Right cardiac atrium (tissue), 5 donors: ENCODE measurements at places on chromosomes 6 and 20. TPM values are rescaled to one million over a fixed set of nuclear protein-coding genes. Genes with fewer than 3 reads are reported as not detected.

DNA sequence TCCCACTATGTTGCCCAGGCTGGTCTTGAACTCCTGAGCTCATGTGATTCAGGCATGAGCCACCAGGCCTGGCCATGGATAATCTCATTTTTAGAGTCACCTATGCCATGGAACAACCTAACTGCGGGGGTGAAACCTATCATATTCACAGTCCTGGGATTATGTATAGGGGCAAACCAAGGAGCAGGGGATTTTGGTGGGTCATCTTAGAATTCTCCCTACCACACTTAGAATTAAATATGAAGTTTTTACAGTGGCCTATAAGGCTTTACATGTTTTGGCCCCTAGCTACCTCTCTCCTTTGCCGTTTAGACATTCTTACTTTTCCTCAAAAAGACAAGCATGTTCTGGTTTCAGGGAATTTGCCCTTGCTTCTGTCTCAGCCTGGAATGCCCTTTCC lies 20.6 kb upstream of the VEGFA start:
- peak; percentile 4 for DNase-seq

GRCh38 chr6:24543683-24544082 lies 48.9 kb downstream of the ALDH5A1 start:
- DNase-seq: no peak

DNA sequence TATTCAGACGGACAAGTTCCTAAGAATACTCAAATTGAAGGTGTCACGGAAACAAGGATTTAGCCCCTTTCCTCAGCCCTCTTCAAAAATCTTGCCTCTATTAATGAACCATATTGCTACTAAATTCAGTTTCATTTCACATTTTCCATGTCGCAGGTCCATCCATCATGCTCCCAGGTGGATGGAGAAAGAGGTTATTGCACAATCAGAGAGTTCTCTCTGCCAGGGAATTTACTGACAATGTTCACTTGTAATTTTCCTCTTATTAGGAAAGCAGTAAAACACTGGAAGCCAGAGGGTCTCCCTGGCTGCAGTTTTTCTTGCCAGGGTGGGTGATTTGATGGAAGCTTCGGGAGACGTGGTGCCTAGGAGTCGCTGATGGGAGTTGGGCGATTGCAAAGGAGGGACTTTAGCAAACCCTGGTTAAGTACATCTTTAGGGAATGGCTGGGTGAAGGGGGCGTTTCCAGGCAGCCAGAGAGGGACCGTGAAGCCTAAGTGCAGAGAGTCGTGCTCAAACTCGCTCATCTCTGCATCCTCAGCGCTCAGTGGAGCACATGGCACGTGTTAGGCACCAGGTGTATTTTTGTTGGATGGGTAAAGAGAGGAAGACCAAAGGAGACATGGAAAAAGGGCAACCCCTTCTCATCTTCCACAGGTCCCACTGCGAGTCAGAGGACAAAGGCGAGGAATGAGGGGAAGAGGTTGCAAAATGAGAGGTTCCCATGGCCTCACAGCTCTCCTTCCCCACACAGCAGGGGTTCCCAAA lies 321.9 kb upstream of the CDH4 start:
- DNase-seq: no peak

- no peak for DNase-seq
These were observed 95.5 kb downstream of the ALDH8A1 start for GRCh38 chr6:134854366-134854765.

DNA sequence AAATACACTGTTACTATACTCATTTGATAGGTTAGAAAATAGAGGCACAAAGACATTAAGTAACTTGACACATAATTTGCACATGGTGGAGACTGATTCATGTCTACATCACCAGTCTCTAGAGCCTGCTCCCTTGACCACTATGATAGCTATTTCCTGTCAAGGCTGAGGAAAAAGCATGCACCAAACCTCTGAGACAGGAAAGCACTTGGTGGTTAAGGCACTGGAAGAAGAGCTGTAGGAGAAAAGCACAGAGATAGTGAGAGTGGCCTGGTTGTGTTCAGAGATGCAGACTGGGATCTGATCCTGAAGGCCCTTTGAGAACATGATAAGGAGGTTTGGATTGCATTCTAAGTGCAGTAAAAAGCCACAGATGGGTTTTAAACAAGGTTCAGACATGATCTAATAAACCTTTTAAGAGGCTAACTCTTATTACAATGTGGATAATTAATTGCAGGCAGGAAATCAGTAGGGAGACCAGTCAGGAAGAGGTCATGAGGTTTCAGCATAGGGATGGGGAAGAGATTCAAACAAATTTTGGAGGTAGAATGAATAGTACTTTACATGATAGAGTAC lies 168.9 kb downstream of the PHF3 start:
- no peak for DNase-seq

- no peak for DNase-seq
These were observed 17.0 kb upstream of the STX16 start for GRCh38 chr20:58634059-58634458.

- no peak for DNase-seq
These were observed 44.3 kb downstream of the CNKSR3 start for GRCh38 chr6:154466139-154466538.

GRCh38 chr6:21027507-21027906 lies 493.2 kb downstream of the CDKAL1 start:
- no peak for DNase-seq

- no peak for DNase-seq
These were observed 468.3 kb downstream of the CDC5L start for GRCh38 chr6:44855562-44856411.

Gene DEFB126
- not detected for total RNA-seq

Gene GPRC6A
- total RNA-seq: not detected

Gene TNFRSF6B
- 0.23 TPM for total RNA-seq

Gene BPIFB4
- total RNA-seq: 0.69 TPM
